GM12891 (cell line): ENCODE measurements at places on chromosomes 12 and 14.

DNA sequence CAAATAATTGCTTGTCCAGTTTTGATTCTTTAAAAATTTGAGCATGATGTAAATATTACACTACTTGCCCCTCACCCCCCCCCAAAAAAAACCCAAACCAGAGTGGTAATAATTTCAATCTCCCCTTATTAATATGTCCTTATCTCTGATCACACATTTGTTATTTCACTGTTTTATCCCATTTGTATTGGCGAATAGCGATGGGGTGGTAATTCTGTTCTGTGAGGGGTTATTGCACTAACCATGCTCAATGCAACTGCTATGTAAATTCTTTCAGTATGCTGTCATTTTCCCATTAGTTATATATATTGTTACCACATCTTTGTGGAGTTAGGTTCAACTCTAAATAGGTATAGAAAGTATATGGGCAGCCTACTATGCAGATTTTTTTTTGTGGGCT lies 1.1 kb downstream of the RIMKLB start:
- no peak for DNase-seq

GRCh38 chr12:13211191-13211858 lies 14.8 kb downstream of the EMP1 start:
- DNase-seq = no peak

DNA sequence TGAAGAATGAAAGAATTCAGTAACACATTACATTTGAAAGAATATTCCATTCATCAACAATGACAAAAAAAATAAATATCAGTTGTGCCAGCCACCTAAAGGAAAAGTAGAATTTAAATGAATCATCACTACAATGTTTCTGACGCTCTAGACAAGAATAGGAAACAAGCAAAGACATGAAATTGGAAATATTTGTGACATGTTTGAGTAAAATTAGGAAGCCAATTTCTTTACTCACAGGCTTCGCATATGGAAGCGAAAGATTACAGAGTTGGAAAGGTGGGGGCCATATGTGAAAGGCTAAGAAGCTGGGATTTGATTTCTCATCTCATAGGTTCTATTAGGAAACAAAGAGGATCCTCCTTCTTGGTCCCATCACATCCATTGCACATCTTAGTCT lies 279.0 kb downstream of the IPO8 start:
- DNase-seq = no peak

DNA sequence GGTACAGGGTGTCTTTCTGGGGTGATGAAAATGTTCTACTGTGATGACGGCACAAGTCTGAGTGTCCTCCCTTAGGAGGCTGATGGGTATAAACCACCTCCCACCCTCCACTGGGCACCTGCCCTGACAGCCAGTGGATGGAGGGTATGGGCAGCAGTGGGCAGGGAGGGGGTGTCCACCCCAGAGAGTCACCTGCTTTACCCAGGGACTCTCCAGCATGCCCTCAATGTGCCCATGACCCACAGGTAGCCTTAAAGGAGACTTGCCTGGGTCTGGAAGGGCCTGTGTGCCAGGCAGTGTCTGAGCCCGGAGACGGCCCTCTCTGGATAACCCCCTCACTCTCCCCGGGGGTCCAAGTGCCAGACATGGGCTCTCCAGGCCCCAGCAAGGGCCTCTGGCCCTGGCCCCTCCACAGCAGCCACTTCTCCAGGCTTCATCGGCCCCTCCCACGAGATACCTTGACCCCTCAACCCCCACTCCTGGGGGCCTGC lies 38.8 kb downstream of the CCNK start:
- DNase-seq = no peak

- no peak for DNase-seq
These were observed 20.6 kb upstream of the CLEC2D start for GRCh38 chr12:9648701-9649531.

- no peak for DNase-seq
These were observed 369.6 kb downstream of the ATP23 start for GRCh38 chr12:58310809-58311622.

DNA sequence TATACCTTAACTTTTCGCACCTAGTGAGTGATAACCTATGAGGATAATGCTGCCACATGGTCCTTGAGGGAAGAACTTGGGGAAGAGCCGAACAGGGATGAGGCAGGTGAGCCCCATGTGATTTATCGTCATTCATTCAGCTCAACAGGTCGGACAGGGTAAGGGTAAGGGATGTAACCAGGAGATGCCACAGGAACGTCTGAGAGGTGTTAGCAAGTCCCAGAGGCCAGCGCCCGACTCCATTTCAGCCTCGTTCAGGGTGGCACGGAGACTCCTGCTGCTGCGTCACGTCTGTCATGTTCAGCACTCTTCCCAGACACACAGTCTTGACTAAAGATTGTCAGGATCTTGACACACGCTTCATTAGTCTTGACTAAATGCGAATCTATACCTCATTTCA lies 23.4 kb upstream of the TIGAR start:
- DNase-seq = no peak

- no peak for DNase-seq
These were observed 332.6 kb upstream of the TMEM132C start for GRCh38 chr12:127934409-127934808.

DNA sequence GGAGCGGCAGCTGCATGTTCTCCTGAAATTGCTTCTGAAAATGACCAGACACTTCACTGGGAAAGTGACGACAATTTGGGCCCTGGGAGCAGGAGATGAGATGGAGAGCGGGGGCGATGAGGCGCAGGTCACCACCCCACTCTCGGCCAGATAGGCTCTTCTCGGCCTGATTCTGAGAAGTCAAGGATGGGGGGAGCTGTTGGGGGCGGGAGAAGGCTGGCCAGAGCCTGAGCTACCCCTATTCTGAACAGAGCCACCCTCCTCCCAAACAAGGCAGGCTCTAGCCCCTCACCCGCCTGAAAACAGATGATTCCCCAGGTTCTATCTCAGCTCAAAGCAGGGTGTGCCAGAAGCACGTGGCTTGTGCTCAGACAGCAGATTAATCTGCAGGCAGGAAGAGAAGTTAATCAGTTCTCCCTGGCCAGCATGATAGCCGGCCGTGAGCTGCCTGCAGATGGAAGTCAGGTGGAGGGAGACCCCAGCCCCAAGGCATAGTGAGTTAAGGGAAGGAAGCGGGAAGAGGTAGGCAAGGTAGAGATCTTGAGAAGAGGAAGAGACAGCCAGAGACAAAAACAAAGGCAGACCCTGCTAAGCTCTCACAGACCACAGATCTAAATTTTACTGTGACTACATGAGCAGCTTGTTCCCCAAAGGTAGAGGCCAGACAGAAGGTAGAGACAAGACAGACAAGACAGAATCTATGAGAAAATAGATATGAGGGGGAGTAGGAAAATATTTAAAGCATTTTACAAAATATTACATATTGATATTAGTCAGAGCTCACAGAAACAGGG lies 10.9 kb upstream of the TAC3 start:
- no peak for DNase-seq

GRCh38 chr12:54197431-54197909 lies 8.7 kb upstream of the SMUG1 start:
- no peak for DNase-seq

- no peak for DNase-seq
These were observed 50.2 kb downstream of the SETD3 start for GRCh38 chr14:99430491-99430890.

- no peak for DNase-seq
These were observed 92.4 kb upstream of the TMEM260 start for GRCh38 chr14:56487090-56487667.

DNA sequence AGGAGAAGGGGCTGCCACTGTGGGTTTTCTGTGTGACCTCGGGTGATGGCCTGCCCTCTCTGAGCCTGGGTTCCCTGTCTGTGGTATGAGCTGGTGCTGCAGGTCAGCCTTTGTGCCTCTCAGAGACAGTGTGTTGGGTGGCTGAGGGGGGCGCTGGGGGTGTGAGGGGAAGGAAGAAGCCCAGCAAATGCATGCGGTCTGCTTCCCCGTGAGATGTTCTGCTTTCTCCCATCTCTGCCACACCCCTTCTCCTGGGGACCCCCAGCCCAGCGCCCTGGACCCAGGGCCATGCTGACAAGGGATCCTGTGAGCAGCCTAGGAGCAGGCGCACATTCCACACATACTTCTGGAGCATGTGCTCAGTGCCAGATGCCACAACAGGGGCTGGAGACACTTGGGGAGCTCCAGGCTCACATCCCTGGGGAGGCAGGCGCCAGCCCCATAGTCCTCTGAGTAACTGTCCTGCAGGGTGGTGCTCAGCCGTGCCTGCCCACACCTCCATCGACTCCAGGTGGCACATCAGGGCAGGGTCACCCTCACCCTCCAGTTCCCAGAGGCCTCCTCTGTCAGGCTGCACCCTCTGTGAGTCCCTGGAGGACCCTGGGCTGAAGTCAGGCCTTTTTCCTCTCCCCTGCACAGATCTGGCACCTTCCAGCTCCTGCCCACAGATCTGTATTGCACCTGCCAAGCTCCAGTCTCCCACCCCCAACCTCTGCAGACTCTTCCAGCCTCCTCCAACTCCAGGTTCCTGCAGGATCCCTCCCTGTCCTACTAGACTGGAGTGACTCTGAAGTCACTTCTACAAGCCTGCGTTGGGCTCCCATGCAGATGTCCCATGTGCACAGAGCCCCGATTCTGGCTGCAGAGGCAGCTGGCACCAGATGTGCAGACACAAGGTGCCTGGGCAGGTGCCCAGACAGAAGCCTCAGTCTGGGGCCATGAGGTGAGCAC lies 205.6 kb downstream of the KIF26A start:
- no peak for DNase-seq

DNA sequence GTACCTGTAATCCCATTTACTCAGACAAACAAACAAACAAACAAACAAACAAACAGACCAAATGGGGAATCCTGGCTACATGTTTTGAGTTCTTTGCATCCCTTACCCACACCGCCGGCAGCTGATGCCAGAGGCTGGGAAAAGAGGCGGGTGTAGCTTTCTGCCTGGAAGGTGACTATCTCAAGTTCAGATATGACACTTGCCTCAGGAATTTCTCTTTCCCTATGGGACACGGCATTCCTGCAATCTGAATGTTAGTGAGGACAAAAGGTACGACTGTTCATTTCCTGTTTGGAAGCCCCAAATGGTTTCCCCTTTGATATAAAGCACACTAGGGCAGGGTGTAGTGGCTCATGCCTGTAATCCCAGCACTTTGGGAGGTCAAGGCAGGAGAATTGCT lies 2.9 kb downstream of the MYL2 start:
- DNase-seq = no peak

GRCh38 chr12:98737322-98737712 lies 92.2 kb downstream of the APAF1 start:
- no peak for DNase-seq

- DNase-seq = no peak
These were observed 50.3 kb upstream of the SRSF5 start for GRCh38 chr14:69716478-69717187.

DNA sequence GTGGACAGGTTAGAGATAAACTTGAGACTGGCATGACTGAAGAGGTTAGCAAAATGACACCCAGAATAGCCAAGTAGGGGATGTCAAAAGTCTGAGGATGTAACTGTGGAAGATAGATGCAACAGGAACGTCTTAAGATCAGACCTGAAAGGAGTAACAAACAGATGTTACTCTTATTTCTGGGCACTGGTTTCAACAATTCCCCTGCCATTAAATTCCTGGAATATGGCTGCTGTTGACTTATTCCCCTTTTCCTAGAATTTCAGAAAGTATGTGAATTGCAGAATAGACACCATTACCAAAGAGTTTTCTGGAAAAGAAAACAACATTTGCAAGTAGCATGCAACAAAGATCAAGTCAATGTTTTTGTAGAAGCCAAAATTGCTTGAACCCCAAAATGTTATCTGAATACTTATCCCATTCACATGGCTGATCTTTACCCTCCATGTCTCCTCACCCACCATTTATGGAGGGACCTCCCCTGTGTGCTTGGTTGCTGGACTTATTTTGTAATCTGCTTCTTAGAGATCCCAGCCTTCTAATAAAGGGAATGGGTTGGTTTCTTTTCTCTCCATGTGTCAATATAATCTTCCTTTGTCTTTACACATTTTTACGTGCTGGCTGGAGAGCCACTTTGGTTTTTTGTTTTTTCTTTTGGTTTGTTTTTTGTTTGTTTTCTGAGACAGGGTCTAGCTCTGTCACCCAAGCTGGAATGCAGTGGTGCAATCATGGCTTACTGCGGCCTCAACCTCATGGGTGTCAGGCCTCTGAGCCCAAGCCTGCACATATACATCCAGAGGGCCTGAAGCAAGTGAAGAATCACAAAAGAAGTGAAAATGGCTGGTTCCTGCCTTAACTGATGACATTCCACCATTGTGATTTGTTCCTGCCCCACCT lies 57.0 kb downstream of the BBS10 start:
- DNase-seq = no peak

GRCh38 chr14:63454863-63455622 lies 88.1 kb downstream of the PPP2R5E start:
- no peak for DNase-seq

GRCh38 chr14:64855721-64856528 lies 23.8 kb downstream of the SPTB start:
- DNase-seq = no peak

DNA sequence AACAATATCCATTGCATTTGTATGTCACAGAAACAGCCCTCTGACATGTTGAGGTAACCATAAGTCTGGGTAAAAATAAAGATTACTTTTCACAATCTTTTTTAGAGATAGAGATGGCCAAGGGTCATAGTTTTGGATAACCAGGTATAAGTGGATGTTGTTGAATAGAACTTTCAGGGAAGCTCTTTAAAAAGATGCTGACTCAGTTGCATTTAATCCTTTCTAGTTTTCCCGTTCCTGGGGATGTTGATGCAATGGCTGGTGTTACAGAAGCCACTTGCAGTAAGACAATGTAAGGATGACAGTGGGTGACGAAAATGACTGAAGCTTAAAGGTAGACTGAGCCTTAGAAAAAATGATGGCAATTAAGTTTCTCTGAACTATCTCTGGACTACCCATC lies 1473.7 kb downstream of the AACS start:
- no peak for DNase-seq

GRCh38 chr14:27025648-27026047 lies 427.8 kb upstream of the NOVA1 start:
- DNase-seq = no peak

GRCh38 chr14:70118064-70118463 lies 70.7 kb downstream of the SLC8A3 start:
- no peak for DNase-seq

DNA sequence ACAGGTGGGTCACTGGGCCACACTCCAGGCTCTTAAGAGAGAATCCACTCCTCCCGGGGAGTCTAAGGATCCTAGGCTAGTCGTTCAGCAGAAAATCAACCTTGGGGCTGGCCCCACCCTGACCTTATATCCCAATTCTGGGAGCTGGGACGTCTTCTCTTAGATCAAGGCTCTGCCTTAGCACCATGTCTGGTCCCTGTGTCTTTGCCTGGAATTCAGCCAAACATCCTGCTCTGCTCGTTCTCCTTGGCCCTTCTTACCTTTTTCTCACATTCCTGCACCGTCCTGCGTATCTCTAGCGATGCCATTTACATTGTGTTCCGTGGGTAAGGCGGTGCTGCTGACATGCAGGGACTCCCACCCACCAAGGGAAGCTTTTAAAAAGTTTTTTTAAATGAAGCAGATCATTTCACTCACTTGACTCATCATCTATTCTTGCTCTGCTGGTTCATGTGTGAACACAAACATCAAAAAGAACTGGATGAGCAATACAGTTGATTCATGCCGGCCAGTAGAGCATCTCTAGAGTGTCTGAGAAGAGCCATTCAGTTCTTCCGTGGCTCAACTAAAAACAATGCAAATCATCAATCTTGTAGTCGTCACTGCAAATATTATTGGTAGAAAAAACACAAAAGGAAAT lies 50.2 kb downstream of the KCNK13 start:
- DNase-seq = no peak
